Chondrocyte (in vitro differentiated cells): ENCODE measurements at places on chromosomes 7 and 10. TPM values are rescaled to one million over a fixed set of nuclear protein-coding genes. Genes with fewer than 3 reads are reported as not detected.
A peak's percentile ranks its signal among the peaks of the same experiment; 100 is the strongest.

GPAM gene
- total RNA-seq = 10.8 to 14.1 TPM (median 11.1 TPM) in 3 replicates

CLCN1 gene
- not detected in 3 replicates for total RNA-seq

LRRC4 gene
- 0.23 to 0.94 TPM (median 0.32 TPM) in 3 replicates for total RNA-seq

NME8 gene
- not detected in 3 replicates for total RNA-seq

- H3K36me3 ChIP-seq = no peaks in the 10 kb centered on the region
- H3K4me1 ChIP-seq = peaks cover 49% of the 10 kb centered on the region
- H3K27ac ChIP-seq = peak overlapping the region; percentile 72
- H3K4me3 ChIP-seq = peak overlapping the region; percentile 31
- no peak for DNase-seq
Measured at GRCh38 chr10:22657566-22658225, 56.7 kb downstream of the PIP4K2A start.

- H3K4me3 ChIP-seq = peak overlapping the region; percentile 71
- no peak overlapping the region for H3K27ac ChIP-seq
- peaks cover 2% of the 10 kb centered on the region for H3K27me3 ChIP-seq
- peaks cover 41% of the 10 kb centered on the region for H3K4me1 ChIP-seq
- no peak for DNase-seq
Measured at GRCh38 chr7:132577206-132578049, 1.2 kb upstream of the PLXNA4 start.

- no peak for DNase-seq
- H3K4me1 ChIP-seq = peaks cover 5% of the 10 kb centered on the region
- no peak overlapping the region for H3K27ac ChIP-seq
- H3K36me3 ChIP-seq = no peaks in the 10 kb centered on the region
- no peaks in the 10 kb centered on the region for H3K27me3 ChIP-seq
- no peak overlapping the region for H3K4me3 ChIP-seq
Measured at GRCh38 chr7:114554781-114555537, 140.3 kb downstream of the FOXP2 start.

DNA sequence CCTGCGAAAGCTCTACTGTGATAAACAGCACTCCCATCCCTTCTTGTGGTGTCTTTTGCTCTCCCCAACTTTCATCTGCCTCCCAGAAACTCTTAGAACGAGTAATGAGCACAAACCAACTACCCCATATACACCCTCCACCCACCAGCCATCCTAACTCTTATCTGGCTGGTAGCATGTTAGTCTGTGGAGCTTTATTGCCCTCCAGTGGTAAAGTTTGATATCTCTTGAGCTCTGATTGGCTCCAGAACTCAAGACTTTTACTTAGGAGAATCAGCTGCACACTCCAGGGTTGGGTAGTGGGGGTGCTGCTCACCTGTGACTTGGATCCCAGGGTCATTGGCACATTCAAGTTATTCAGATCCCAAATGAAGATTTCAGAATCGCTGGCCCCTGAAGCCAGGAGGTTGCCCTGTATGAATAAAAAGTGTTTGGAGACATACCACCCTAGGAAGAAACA, 10.9 kb downstream of the SEC31B start:
- no peak overlapping the region for H3K4me3 ChIP-seq
- H3K4me1 ChIP-seq = peaks cover 14% of the 10 kb centered on the region
- H3K27me3 ChIP-seq = no peaks in the 10 kb centered on the region
- peaks cover 12% of the 10 kb centered on the region for H3K36me3 ChIP-seq
- H3K27ac ChIP-seq = no peak overlapping the region
